CD4-positive, alpha-beta T cell (primary cell): ENCODE measurements at places on chromosomes 16 and 17. TPM values are rescaled to one million over a fixed set of nuclear protein-coding genes. Genes with fewer than 3 reads are reported as not detected.

- H3K27ac ChIP-seq = no peak overlapping the region
- no peak for DNase-seq
- no peaks in the 10 kb centered on the region for H3K36me3 ChIP-seq
Measured at GRCh38 chr17:32240750-32241149, 24.9 kb upstream of the RHBDL3 start.

- peaks cover 12% of the 10 kb centered on the region for H3K36me3 ChIP-seq
- H3K27ac ChIP-seq = no peak overlapping the region
- no peaks in the 10 kb centered on the region for H3K4me1 ChIP-seq
- DNase-seq = no peak
- no peak overlapping the region for H3K4me3 ChIP-seq
- H3K27me3 ChIP-seq = no peaks in the 10 kb centered on the region
Measured at GRCh38 chr17:60641810-60642220, 35.8 kb upstream of the BCAS3 start.

The NPIPA3 gene
- 1.6 TPM for total RNA-seq

GRCh38 chr16:86303787-86304678, 206.3 kb upstream of the FOXF1 start:
- DNase-seq = no peak
- H3K27me3 ChIP-seq = peaks cover 14% of the 10 kb centered on the region
- no peak overlapping the region for H3K4me3 ChIP-seq
- H3K36me3 ChIP-seq = no peaks in the 10 kb centered on the region
- no peak overlapping the region for H3K27ac ChIP-seq

DNA sequence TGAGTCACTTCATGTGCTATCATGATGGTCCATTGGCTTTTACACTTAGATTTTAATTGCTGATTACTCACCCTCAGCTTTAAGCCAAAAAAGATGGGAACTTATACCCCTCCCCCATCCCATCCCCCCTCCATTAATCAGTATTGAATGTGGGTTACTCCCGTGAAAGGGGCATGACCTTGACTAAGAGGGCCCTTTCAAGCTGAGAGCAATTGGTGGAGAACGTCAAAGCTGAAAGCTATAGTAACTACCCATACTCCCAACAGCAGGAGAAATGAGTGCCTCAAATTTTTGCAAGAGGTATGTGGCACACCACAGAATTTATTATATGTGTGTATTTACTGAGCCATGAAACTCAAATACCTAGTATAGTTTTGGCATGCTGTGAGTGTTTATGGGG, 99.7 kb upstream of the CDH8 start:
- no peak overlapping the region for H3K27ac ChIP-seq
- no peaks in the 10 kb centered on the region for H3K4me1 ChIP-seq
- DNase-seq = no peak
- no peaks in the 10 kb centered on the region for H3K36me3 ChIP-seq
- no peaks in the 10 kb centered on the region for H3K27me3 ChIP-seq

The EXOC3L1 gene
- total RNA-seq = not detected

DNA sequence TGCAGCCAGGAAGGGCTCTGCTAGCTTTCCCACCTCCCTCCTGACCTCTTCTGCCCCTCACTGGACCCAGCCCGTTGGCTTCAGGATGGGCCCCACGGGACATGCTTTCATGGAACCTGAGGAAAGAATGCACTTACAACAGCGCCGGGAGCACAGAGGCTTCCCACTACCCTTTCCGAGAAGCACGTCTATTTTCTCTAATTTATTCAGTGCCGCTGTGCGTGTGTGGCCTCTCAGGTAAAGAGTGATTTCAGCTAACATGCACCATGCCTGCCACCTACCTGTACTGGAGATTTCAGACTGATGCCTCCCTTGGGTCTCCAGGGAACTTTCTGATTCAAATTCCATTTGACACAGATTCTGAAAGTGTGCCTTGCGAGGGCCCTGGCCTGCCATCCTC, 140.1 kb downstream of the CYLD start:
- no peaks in the 10 kb centered on the region for H3K36me3 ChIP-seq
- no peak for DNase-seq
- H3K27me3 ChIP-seq = peaks cover 35% of the 10 kb centered on the region
- no peaks in the 10 kb centered on the region for H3K4me1 ChIP-seq
- H3K27ac ChIP-seq = no peak overlapping the region

The DNAI2 gene
- total RNA-seq = 1.2 TPM

DNA sequence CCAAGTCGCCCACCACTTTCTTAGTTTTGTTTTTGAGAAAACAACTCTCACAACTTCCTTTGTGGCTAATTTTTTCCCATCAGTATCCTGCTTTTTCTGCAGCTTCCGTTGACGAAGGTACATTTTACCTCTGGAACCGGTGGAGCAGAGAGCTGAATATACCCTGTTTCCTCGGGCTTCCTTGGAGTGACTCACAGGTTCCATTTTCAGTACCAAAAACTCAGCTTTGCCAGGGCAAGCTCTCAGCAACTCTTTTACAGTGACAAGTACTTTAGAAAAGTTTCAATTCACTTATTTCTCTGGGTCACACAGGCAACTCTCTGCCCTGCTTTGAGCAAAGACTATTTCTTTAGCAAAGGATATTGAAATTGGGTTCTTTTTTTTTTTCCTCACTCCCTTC, 318.9 kb downstream of the SNX29 start:
- H3K27me3 ChIP-seq = no peaks in the 10 kb centered on the region
- H3K27ac ChIP-seq = no peak overlapping the region
- H3K4me3 ChIP-seq = no peak overlapping the region
- peaks cover 3% of the 10 kb centered on the region for H3K36me3 ChIP-seq

DNA sequence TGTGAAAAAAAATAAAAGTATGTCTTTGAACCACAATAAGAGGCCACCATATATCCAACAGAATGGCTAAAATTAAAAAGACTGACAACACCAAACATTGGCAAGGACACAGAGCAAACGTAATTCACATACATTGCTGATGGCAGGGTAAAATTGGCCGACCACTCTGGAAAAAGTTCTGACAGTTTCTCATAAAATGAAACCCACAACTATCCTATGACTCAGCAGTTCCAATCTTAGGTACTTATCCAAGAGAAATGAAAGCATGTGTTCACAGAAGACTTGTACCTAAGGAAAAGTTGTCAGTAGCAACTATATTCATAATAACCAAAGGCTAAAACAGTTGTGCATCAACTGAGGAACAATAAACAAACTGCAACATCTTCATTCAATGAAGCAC, 357.3 kb upstream of the XYLT1 start:
- no peaks in the 10 kb centered on the region for H3K36me3 ChIP-seq
- no peak overlapping the region for H3K4me3 ChIP-seq
- H3K4me1 ChIP-seq = no peaks in the 10 kb centered on the region
- no peaks in the 10 kb centered on the region for H3K27me3 ChIP-seq

DNA sequence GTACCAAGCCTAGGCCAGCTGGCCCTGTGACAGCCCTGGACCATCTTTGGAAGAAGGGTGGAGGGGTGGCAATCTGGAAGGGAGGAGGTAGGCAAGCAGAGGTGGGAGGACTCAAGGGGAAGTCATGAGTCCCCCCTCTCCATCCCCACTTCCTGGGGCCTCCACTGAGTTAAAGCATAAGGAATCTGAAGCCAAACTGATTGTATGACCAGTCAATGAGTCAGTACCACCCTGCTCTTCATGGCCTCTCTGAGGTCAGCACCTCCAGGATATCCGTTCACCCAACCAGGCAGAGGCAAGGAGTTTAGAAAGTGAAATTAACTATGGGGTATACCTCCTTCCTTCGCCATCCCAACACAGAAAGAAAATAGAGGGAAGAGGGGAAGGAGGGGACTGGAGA, 272.7 kb downstream of the SOX9 start:
- no peaks in the 10 kb centered on the region for H3K36me3 ChIP-seq
- DNase-seq = no peak
- no peaks in the 10 kb centered on the region for H3K27me3 ChIP-seq
- H3K27ac ChIP-seq = no peak overlapping the region

DNA sequence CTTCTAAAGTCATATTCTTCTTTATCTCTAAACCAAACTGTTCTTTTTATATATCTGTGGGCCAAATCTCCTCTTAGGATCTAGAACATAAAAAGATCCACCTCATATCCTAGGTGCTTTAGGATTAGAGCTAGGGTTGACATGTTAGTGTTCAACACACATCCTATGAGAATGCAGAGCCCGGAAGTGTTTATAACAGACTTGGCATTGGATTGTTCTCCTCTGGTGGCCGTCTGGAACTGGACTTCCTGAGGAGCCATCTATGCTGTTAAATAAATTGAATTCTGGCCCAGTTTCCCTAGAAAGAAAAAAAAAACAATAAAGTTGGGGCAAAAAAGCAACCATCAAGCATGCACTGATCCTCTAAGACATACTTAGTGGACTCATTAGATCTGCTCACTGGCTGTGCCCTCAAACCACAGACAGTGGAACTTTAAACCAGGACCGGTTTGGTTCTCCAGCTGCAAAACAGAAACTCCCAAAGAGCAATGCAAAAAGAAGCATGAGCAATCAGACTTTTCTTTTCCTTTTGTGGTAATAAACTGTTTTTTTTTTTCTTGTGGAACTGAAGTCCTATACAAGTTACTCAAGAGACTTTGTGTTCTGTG, 182.5 kb downstream of the ZNF18 start:
- H3K27me3 ChIP-seq = no peaks in the 10 kb centered on the region
- no peaks in the 10 kb centered on the region for H3K36me3 ChIP-seq
- H3K4me3 ChIP-seq = no peak overlapping the region
- DNase-seq = no peak
- no peaks in the 10 kb centered on the region for H3K4me1 ChIP-seq

GRCh38 chr17:49779156-49779738, 9.2 kb upstream of the KAT7 start:
- no peak overlapping the region for H3K27ac ChIP-seq
- no peak overlapping the region for H3K4me3 ChIP-seq
- H3K4me1 ChIP-seq = peaks cover 3% of the 10 kb centered on the region
- no peak for DNase-seq
- no peaks in the 10 kb centered on the region for H3K36me3 ChIP-seq
- no peaks in the 10 kb centered on the region for H3K27me3 ChIP-seq

GRCh38 chr17:15418781-15419180, 48.6 kb downstream of the CDRT4 start:
- no peak for DNase-seq
- no peaks in the 10 kb centered on the region for H3K27me3 ChIP-seq
- no peaks in the 10 kb centered on the region for H3K4me1 ChIP-seq
- H3K36me3 ChIP-seq = no peaks in the 10 kb centered on the region
- H3K27ac ChIP-seq = no peak overlapping the region

- peaks cover 15% of the 10 kb centered on the region for H3K4me1 ChIP-seq
- no peaks in the 10 kb centered on the region for H3K27me3 ChIP-seq
- no peak overlapping the region for H3K27ac ChIP-seq
- peaks cover 30% of the 10 kb centered on the region for H3K36me3 ChIP-seq
- H3K4me3 ChIP-seq = no peak overlapping the region
- no peak for DNase-seq
Measured at GRCh38 chr16:24978370-24978914, 36.7 kb downstream of the ARHGAP17 start.

DNA sequence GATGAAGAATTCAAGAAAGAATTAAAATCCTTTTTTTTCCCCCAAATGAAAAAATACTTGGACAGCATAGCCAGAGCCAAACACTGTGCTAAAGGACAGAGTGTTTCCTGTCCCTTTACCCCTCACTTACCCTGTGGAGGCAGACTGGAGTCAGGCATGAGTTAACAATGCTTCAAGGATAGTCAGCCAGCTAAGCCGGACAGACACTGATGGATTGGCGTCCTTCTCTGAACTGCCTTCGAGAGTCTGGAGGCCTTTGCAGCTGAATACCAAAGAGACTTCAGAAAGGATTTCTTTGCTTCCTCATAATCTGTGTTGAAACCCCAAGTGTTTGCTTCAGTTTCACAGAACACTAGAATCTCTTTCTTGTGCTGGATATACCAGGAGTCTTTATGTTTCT, 4.6 kb downstream of the METTL9 start:
- no peaks in the 10 kb centered on the region for H3K36me3 ChIP-seq
- DNase-seq = no peak
- H3K27ac ChIP-seq = no peak overlapping the region
- no peak overlapping the region for H3K4me3 ChIP-seq
- no peaks in the 10 kb centered on the region for H3K27me3 ChIP-seq
- H3K4me1 ChIP-seq = peaks cover 48% of the 10 kb centered on the region

DNA sequence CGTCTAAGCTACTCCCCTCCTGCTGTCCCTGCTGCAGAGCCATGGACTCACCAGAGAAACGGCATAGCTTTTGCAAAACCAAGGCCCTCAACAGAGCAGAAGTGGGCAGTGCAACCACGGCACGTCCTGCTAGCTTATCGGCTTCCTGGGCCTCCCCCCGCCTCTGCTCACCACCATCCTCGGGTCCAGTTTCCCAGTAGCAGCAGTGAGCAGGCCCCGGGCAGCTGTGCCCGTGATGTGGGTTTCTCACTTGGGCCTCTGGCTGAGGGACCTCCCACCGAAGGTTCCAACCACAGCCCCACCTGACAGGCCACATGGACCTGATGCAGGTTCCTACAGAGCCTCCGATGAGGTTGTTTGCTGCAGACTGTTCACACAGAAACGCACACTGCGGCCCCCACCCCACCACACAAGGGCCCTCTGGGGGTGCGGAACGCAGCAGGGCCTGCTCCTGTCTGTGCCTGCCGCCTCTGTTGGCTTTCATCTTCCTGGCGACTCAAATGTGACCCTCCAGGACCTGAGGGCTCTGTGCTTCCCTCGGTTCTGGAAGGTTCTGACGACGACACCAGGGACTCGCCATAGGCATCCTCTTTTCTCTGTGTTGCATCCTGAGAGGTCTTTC, 24.8 kb downstream of the PDIA2 start:
- DNase-seq = no peak
- peaks cover 71% of the 10 kb centered on the region for H3K36me3 ChIP-seq
- no peaks in the 10 kb centered on the region for H3K27me3 ChIP-seq
- no peak overlapping the region for H3K27ac ChIP-seq

The CCL2 gene
- not detected for total RNA-seq

- H3K27me3 ChIP-seq = peaks cover under 1% of the 10 kb centered on the region
- H3K27ac ChIP-seq = no peak overlapping the region
- H3K36me3 ChIP-seq = no peaks in the 10 kb centered on the region
Measured at GRCh38 chr16:83793179-83793578, 14.6 kb upstream of the HSBP1 start.
